WTC11 (cell line): ENCODE measurements at places on chromosomes 7 and 10.
A peak's percentile ranks its signal among the peaks of the same experiment; 100 is the strongest.

- H3K4me3 ChIP-seq, result no peak overlapping the region
- H3K4me1 ChIP-seq, result peaks cover 42% of the 10 kb centered on the region
- no peaks in the 10 kb centered on the region for H3K27me3 ChIP-seq
Measured at GRCh38 chr10:112587729-112588128, 140.7 kb downstream of the VTI1A start.

- peaks cover 28% of the 10 kb centered on the region for H3K27me3 ChIP-seq
- no peak for DNase-seq
- H3K36me3 ChIP-seq, result peaks cover 20% of the 10 kb centered on the region
- peaks cover 63% of the 10 kb centered on the region for H3K4me1 ChIP-seq
- H3K4me3 ChIP-seq, result no peak overlapping the region
Measured at GRCh38 chr10:80471715-80472233, 17.7 kb downstream of the TSPAN14 start.

DNA sequence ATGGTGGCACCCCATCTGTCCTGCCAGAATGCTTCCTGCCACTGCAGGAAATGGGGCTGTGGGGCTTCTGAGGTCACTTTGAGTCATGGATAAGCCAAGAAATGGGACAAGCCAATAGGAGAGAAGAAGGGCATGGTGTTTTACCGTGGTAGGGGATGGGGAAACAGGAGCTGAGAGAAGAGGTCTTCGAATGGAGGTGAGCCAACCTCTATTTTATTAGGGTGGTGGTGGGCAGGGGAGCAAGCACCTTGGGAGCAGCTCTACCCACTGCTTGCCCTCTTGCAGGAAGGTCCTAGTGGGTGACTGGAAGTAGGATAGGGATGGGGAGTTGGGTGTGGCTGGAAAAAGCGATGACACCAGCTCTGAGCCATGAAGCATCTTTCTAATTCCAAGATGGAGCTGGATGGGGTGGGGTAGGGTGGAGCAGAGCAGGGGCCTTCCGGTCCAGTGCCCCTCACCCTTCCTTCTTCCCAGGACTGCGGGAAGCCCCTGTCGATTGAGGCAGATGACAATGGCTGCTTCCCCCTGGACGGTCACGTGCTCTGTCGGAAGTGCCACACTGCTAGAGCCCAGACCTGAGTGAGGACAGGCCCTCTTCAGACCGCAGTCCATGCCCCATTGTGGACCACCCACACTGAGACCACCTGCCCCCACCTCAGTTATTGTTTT lies 9.1 kb downstream of the ZYX start:
- H3K36me3 ChIP-seq, result peaks cover 60% of the 10 kb centered on the region
- H3K4me1 ChIP-seq, result peaks cover 9% of the 10 kb centered on the region
- H3K27me3 ChIP-seq, result no peaks in the 10 kb centered on the region
- DNase-seq, result no peak
- H3K4me3 ChIP-seq, result no peak overlapping the region

DNA sequence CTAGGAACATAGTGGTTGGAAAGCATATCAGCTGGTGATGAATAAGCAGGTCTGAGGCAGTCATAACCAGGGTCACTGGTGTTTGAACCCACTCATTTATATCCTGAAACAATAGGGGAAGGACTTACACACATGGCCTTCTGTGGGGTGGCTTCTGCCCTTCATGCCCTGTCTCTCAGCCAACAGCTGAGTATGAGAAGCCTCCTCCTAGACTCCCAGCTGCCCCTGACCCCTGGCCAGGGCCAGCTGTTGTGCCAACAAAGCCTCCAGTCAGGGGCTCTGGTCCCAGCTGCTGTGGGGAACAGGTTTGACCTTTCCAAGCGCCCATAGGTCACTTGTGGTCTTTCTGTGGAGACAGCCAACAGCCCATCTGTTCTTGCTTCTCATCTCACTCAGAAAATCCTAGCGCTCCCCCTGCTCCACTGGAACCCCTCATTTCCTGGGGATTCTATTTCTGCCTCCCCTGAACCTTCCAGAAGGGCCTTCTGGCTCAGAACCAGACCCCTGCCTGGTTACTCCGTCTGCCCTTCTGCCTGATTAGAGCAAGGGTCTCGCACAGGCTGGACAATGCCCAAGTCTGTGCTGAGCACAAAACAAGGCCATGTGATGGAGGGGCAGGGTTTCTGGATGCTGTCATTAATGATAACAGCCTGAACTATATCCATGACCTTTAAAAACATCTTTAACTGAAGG lies 9.7 kb upstream of the PURB start:
- no peak overlapping the region for H3K27ac ChIP-seq
- no peak overlapping the region for H3K4me3 ChIP-seq
- no peak for DNase-seq

GRCh38 chr10:68348265-68348741 lies 15.6 kb upstream of the PBLD start:
- no peaks in the 10 kb centered on the region for H3K27me3 ChIP-seq
- H3K4me3 ChIP-seq, result no peak overlapping the region
- peaks cover 23% of the 10 kb centered on the region for H3K36me3 ChIP-seq
- no peaks in the 10 kb centered on the region for H3K4me1 ChIP-seq

DNA sequence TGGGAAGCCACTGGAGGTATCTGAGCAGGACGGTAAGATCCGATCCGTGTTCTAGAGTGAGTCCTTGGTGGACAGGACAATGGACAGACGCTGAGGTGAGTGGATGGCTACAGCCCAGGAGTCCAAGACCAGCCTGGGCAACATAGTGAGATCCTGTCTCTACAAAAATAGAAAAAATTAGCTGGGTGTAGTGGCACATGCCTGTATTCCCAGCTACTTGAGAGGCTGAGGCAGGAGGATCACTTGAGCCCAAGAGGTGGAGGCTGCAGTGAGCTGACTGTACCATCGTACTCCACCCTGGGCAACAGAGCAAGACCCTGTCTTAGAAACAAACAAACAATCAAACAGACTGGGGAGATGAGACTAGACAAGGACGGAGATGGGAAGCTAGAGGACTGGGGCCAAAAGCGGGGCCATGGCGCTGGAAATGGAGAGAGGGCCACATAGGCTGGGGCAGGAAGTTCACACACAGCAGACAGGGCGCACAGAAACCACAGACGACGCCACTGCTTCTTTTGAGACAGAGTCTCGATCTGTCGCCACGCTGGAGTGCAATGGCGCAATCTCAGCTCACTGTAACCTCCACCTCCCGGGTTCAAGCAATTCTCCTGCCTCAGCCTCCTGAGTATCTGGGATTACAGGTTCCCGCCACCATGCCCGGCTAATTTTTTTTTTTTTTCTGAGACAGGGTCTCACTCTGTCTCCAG lies 24.7 kb downstream of the DAGLB start:
- no peaks in the 10 kb centered on the region for H3K4me1 ChIP-seq
- peaks cover 76% of the 10 kb centered on the region for H3K36me3 ChIP-seq
- H3K4me3 ChIP-seq, result no peak overlapping the region
- H3K27ac ChIP-seq, result no peak overlapping the region
- no peak for DNase-seq

DNA sequence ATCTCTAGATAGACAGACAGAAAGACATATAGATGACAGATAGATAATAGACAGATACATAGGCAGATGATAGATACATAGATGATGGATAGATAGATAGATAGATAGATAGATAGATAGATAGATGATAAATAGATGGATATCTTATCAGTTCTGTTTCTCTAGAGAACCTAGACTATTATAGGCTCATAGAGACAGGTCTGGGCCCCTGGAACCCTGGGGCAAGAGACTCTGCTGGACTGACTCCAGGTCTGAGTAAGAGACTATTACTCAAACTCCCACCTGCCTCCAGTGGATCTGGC lies 58.3 kb downstream of the FRMPD2 start:
- no peak overlapping the region for H3K4me3 ChIP-seq
- H3K4me1 ChIP-seq, result no peaks in the 10 kb centered on the region
- no peak for DNase-seq
- no peak overlapping the region for H3K27ac ChIP-seq
- no peaks in the 10 kb centered on the region; the same call in 1 of the 2 replicates for H3K27me3 ChIP-seq

DNA sequence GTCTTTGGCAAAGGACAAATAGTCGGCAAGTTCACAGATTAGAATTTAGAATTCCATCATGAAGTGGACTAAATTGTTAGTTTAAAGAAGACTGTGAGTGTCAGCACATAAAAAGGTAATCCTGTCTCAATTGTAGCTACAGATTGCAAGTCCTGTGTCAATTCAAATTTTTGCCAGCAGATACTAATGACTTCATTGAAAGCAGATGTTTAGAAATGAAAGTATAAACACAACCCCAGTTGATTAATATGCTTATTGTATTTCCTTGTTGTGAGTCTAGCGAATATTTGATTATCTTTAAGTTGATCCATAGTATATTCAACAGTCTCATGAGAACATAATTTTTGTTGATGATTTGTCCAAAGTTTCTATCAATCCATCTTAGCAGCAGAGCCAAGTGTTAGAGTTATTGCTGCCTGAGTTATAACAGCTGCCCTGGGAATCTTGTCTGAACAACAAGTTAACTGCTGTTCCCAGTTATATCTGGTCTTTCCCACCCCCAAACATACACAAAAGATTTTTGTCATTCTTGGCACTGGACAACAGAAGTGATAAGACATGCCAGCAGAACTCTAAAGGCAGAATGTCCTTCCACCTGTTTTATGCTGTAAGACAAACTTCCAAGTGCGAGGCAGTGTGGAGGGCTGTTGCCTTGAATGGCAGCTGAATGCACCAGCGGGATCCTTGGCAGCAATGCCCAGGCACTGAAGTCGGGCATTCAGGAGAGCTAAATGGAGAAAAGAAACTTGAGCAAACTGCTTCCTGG lies 21.3 kb upstream of the HERPUD2 start:
- no peaks in the 10 kb centered on the region; the same call in 1 of the 2 replicates for H3K27me3 ChIP-seq
- DNase-seq, result no peak
- 0 out of 2 replicates have a peak, but pooled peaks cover 4% of the 10 kb centered on the region for H3K4me1 ChIP-seq
- H3K4me3 ChIP-seq, result no peak overlapping the region
- no peak overlapping the region for H3K27ac ChIP-seq

DNA sequence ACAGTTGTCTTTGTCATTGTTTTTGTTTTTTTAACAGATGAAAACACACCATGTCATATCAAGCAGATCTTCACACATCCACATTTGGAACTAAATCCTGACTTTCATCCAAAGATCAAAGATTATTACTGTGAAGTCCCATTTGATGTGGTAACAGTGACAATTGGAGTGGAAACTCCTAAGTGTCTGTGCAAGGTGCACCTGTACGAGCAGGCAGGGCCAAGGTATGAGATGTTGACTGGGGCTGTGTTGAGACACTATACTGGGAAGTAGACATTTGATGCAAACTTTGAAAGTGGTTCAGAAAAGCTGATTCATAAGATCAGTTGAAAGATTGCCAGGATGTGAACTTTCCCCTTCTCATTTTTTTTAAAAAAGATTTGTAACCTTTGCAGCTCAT lies 152.3 kb downstream of the CPED1 start:
- H3K36me3 ChIP-seq, result no peaks in the 10 kb centered on the region
- no peak overlapping the region for H3K27ac ChIP-seq
- no peak for DNase-seq
- no peak overlapping the region for H3K4me3 ChIP-seq
- no peaks in the 10 kb centered on the region for H3K27me3 ChIP-seq

- H3K4me3 ChIP-seq, result no peak overlapping the region
- no peak overlapping the region for H3K27ac ChIP-seq
- peaks cover 17% of the 10 kb centered on the region for H3K4me1 ChIP-seq
- no peaks in the 10 kb centered on the region for H3K36me3 ChIP-seq
Measured at GRCh38 chr10:98613446-98613845, 166.7 kb upstream of the HPS1 start.

- peaks cover 7% of the 10 kb centered on the region for H3K36me3 ChIP-seq
- no peaks in the 10 kb centered on the region for H3K27me3 ChIP-seq
- no peaks in the 10 kb centered on the region for H3K4me1 ChIP-seq
Measured at GRCh38 chr10:20760460-20760859, 136.7 kb downstream of the NEBL start.

- no peaks in the 10 kb centered on the region for H3K27me3 ChIP-seq
- no peak for DNase-seq
- H3K4me1 ChIP-seq, result peaks cover 23% of the 10 kb centered on the region
- no peaks in the 10 kb centered on the region for H3K36me3 ChIP-seq
- H3K27ac ChIP-seq, result no peak overlapping the region
Measured at GRCh38 chr10:46091828-46092523, 45.9 kb upstream of the MSMB start.

DNA sequence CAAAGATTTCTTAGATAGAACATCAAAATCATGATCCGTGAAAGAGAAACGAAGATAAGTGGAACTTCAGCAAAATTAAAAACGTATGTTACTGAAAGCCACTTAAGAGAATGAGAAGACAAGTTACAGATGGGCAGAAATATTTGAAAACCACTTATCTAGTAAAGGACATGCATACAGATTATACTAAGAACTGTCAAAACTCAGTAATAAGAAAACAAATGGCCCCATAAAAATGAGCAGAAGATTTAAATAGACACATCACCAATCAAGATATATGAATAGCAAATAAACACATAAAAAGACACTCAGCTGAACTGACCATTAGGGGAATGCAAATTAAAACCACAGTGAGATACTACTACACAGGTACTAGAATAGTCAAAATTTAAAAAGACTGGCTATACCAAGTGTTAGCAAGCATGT lies 343.7 kb downstream of the PTEN start:
- no peaks in the 10 kb centered on the region for H3K27me3 ChIP-seq
- H3K27ac ChIP-seq, result no peak overlapping the region
- no peaks in the 10 kb centered on the region for H3K36me3 ChIP-seq
- no peak for DNase-seq
- no peak overlapping the region for H3K4me3 ChIP-seq

GRCh38 chr10:4527281-4527970 lies 298.6 kb upstream of the AKR1E2 start:
- H3K27me3 ChIP-seq, result no peaks in the 10 kb centered on the region
- H3K4me1 ChIP-seq, result no peaks in the 10 kb centered on the region
- no peaks in the 10 kb centered on the region for H3K36me3 ChIP-seq
- no peak for DNase-seq
- H3K27ac ChIP-seq, result no peak overlapping the region

DNA sequence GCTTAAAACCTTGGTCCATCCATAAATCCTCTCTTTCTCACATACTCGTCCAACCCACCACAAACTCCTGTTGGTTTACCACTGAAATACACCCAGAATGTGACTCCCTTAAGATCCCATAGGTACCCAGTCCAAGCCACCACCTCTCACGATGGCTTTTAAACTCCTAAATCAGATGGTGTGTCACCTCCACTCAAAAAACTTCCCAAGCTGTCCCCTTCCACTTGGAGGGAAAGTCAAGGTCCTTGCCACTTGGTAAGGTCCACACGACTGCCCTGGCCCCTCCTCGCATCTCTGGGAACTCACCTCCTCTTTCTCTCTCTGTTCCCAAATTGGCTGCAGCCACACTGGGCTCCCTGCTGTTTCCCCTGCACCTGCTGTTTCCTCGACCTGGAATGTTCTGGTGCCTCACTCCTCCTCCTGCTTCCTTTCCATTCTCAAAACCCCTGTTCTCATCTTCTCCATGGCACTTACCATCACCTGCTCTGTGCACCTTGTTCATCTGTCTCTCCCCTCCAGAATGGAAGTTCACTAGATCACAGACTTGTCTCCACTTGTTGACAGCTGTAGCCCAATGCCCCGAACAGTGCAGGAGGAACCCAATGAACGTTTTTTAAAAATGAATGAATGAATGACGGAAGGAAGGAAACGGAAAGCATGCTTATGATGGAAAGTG lies 23.0 kb downstream of the ZFAND2A start:
- H3K36me3 ChIP-seq, result peaks cover 12% of the 10 kb centered on the region
- peaks cover 8% of the 10 kb centered on the region for H3K4me1 ChIP-seq
- H3K4me3 ChIP-seq, result peak overlapping the region; percentile 93
